ENCODE measurements at places on chromosomes 6 and 20. TPM values are rescaled to one million over a fixed set of nuclear protein-coding genes. Genes with fewer than 3 reads are reported as not detected.

The AVP gene
- total RNA-seq, result not detected

The CYP39A1 gene
- 4.7 TPM for total RNA-seq

The PEX3 gene
- total RNA-seq, result 20.6 TPM

GRCh38 chr20:11086970-11087369 is 413.2 kb upstream of the JAG1 start:
- DNase-seq, result no peak

DNA sequence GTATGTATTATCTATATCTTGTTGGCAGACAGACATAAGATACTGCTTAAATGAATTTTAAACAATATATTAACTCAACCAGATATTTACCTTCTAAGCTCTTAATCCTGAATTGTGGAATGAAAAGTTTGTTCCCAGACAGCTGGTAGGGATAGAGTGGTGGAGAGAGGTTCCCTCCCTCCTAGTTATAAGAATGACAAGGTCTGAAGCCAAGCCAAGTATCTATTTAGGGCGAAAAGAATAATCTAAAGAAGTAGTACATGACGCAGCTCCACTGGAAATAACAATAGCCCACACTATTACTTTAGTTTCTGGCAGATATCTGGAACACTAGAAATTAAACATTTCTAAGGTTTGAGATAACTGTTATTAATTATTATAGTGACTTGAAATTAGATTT is 104.3 kb downstream of the AHI1 start:
- peak; percentile 11 for DNase-seq

- DNase-seq, result no peak
Measured at GRCh38 chr20:47969426-47969825, 184.1 kb upstream of the SULF2 start.

- DNase-seq, result no peak
Measured at GRCh38 chr6:21213492-21213891, 380.1 kb upstream of the SOX4 start.

- no peak for DNase-seq
Measured at GRCh38 chr20:1396264-1396663, 3.4 kb upstream of the FKBP1A start.

- peak; percentile 66 for DNase-seq
Measured at GRCh38 chr6:144377586-144378210, 92.6 kb downstream of the UTRN start.

DNA sequence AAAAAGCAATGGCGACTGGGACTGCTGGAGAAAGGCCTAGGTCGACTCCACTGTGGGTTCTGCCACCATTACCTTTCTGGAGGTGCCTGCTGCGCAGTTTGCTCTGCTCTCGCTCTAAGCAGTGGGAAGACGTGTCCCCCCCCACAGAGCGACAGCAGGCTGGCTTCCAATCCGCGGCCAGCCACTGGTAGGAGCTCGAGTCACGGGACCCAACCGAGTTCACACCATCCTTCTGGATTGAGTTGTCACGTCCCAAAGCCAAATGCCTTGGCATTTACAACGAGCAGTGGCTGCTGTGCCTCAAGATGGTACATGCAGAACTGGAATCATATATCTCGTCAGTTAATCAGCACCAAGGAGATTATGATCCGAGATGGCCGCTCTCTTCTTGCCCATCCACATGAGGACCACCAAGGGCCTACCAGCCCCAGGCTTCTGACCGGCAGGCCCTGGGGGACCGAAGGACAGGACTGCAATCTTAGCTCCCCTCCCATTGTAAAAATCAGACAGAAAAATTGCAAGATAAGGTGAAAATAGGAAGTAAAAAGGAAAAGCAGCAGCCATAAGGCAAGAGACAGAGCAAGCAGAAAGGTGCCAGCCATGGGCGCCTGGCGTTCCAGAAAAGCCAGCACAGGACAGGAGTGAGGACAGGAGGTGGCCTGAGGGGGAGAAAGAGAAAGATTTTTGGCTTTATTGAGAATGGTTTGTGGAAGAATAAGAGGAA is 74.4 kb downstream of the TRAM2 start:
- no peak for DNase-seq

DNA sequence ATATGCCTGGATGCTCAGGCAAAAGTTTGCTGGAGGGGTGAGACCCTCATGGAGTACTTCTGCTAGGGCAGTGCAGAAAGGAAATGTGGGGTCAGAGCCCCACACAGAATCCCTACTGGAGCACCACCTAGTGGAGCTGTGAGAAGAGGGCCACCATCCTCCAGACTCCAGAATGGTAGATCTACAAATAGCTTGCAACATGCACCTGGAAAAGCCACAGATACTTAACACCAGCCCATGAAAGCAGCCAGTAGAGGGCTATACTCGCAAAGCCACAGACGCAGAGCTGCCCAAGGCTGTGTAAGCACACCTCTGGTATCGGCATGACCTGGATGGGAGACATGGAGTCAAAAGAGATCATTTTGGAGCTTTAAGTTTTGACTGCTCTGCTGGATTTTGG is 60.7 kb upstream of the GJE1 start:
- DNase-seq, result no peak

DNA sequence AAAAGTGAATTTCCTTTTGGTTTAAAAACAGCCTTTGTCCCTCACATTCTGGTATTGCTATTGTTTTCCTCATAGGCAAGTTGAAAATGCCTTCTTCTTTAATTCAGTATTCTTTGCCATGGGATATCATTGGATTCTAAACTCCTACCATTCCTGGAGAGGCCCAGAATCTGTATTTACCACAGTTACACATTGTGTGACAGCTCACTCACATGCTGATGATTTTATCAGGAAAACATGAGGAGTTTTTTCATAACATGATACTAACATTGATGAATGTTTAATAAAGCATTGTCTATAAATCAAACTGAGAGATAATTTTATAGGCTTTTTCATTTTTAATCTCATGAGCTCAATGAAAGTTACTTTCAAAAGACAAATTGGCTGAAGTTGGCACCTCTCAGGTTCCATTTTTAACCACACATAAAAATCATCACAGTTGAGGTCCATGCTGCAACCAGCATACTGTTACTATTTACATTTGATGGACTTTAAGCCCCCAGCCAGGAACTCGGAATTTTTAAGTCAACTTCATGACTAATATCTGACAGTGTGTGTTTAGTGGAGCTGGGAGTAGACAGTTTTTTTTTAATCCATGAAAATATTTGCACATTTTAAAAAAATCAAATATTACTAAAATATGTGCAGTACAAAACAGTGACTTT is 82.8 kb downstream of the FAM83B start:
- DNase-seq, result no peak

DNA sequence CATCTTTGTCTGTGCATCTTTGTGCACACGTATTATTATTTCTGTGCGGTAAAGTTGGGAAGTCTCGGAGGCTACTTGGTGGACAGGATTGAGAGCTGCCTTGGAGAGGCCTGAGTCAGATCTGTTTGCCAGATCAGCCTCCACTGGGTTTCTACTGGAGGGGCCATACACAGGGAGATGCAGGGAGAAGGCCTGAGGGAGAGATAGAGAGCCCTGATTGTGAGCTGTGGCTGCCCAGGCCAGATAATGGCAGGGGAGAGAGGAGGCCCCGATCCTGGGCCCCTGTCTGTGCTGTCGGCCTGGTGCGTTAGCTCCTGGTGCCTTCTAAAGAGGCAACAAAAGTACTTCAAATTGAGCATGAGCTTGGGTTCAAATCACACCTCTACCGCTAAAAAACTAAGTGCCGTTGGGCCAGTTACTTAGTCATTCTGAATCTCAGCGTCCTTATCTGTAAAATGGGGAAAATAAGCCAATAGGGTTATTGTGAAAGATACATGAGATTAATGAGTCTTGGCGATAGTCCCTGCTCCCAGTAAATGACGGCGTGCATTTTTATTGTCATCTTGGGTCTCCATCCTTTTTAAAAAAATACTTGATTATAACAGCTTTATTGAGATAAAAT is 27.6 kb upstream of the ADA start:
- no peak for DNase-seq

- DNase-seq, result no peak
Measured at GRCh38 chr20:46487628-46488027, 25.7 kb downstream of the ZNF334 start.

DNA sequence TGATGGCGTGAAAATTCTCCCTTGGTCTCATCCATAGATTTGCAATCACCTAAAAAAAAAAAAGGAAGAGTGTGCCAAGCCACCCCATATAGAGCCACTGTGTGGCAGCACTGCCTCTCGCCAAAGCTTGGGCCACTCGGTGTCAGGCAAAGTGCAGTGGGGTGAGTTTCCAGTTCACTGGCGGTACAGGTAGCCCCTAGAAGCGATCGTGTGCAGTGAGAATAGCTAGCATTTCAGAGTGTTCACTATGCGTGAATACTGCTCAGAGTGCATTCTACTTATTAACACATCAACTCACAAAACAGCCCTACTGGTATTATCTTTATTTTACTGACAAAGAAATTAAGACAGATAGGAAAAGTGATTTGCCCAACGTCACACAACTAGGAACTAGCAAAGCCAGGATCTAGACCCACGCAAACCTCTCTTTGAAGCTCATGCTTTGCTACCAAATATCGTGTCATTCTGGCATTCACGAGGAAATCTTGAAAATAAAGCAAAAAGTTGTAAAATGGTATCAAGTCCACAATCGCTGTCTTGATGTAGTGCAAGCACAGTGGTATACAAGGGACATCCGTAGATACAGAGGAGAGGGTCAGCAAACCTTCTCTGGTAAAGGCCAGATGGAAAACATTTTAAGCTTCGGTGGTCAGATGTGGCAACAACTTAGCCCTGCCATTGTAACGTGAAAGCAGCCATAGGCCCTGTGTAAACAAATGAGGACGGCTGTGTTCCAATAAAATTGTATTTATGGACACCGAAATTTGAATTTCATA is 10.4 kb upstream of the GCNT2 start:
- DNase-seq, result peak; percentile 44
